ENCODE measurements at places on chromosomes 16 and 17.

GRCh38 chr16:22967521-22968095 lies 153.6 kb downstream of the HS3ST2 start:
- no peak for DNase-seq

- no peak for DNase-seq
These were observed 10.9 kb upstream of the GGA2 start for GRCh38 chr16:23521037-23521743.

DNA sequence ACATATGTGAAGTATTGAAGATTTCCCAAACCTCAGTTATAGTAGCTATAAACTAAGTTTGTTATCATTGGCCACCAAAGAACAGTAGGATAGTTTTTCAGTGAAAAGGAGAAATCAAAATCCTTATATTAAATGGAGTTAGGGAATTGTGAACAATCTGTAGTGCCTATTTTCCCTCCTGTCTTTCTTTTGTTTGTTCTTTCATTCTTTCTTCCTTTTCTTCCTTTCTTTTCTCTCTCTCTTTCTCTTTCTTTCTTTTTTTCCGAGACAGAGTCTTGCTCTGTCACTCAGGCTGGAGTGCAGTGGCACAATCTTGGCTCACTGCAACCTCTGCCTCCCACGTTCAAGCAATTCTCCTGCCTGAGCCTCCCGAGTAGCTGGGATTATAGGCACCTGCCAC lies 48.8 kb downstream of the SSH2 start:
- DNase-seq = no peak

- no peak for DNase-seq
These were observed 31.3 kb upstream of the DDX52 start for GRCh38 chr17:37674511-37674910.

DNA sequence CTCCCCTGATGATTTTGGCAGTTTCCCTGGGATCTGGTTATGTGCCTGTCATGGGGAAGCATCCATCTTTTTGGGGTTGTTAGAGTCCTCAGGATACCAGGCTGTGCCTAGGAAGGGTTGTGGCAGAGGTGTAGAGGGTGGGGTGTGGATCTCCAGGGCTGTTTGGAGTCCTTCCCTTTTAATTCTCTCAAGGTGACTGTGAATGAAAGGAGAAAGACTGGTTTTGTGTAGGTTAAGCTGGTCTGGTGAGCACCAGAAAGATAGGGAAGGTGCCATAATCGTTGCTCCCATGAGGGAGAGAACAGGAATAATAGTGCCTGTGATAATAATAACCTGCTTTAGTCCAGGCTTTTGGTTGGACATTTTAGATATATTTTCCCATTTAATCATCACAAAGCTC lies 7.0 kb downstream of the MAP2K4 start:
- no peak for DNase-seq

DNA sequence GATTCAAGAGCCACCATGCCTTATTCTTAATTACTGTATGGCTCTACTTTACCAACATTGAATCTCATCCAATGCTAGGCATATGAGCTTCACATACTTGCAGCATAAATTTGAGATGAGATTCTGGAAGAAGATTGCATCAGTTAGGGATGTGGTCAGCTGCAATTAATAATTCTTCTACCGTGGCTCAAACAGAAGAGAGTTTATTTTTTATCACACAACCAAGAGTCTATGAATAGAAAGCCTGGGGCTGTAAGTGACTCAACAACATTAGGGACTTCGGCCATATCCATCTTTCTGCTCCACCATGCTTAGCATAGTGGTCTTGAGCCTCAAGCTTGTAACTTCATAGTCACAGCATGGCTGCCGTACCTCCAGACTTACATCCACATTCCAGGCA lies 179.4 kb upstream of the IRX6 start:
- no peak for DNase-seq
